NT2/D1 (cell line): ENCODE measurements at places on chromosomes 16 and 17.

- DNase-seq: no peak
Observed at GRCh38 chr16:69618307-69618706, 52.5 kb downstream of the NFAT5 start.

DNA sequence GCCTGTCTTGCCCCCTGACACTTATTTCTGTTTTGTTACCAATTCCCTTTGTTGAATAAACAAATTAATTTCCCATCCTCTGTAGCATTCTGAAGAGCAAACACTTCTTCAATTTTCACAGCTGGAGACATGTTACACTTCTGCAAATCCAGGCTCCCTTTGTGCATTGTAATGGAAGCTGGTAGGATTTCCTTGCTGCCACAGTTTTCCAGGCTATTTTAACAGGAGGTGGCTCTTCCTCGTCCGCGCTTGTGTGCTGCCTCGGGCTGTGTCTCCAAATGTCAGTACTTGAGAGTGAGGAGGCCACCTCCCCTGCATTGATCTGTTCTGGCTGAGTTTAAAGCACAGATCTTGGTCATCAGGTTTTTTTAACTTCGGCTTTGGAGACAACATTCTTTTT lies 40.0 kb downstream of the SOST start:
- peak; percentile 39 for DNase-seq

GRCh38 chr17:8806926-8807550 lies 7.9 kb upstream of the MFSD6L start:
- DNase-seq: no peak

DNA sequence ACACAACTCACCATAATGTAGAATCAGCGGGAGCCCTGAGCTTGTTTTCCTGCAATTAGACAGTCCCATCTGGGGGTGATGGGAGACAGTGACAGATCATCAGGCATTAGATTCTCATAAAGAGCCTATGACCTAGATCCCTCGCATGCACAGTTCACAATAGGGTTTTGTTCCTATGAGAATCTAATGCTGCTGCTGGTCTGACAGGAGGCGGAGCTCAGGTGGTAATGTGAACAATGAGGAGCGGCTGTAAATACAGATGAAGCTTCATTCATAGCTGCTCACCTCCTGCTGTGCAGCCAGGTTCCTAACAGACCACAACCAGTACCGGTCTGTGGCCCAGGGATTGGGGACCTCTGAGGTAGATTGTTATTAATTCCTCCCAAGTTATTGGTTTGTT lies 2.9 kb upstream of the DOK4 start:
- DNase-seq: no peak

- DNase-seq: no peak
Observed at GRCh38 chr17:65855245-65855644, 293.8 kb upstream of the AXIN2 start.

- no peak for DNase-seq
Observed at GRCh38 chr16:23863511-23864422, 28.0 kb downstream of the PRKCB start.

DNA sequence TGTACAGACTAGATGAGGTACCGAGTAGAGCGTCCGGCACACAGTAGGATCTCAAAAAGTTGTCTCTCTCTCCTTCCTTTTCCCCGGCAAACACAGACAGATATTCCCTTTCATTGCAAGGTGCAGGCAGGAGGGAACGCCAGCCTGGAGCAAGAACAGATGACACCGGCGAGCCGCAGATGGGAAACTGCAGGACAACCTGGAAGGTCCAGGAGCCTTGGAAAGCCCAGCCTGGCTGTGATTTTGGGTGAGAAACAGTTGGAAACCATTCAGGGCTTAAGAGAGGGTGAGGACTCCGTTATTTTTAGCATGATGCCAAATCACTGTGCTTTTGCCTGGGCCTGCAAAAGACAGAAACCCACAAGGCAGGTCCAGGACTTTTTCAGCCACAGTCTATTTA lies 7.3 kb downstream of the CDH11 start:
- DNase-seq: no peak

GRCh38 chr16:88016964-88017363 lies 65.7 kb downstream of the BANP start:
- no peak for DNase-seq
